ENCODE measurements at places on chromosomes 2 and 18. TPM values are rescaled to one million over a fixed set of nuclear protein-coding genes. Genes with fewer than 3 reads are reported as not detected.

- H3K4me1 ChIP-seq, result no peaks in the 10 kb centered on the region
- no peaks in the 10 kb centered on the region for H3K27me3 ChIP-seq
- DNase-seq, result no peak
- H3K36me3 ChIP-seq, result no peaks in the 10 kb centered on the region
These were observed 139.3 kb upstream of the EPAS1 start for GRCh38 chr2:46157966-46158310.

DNA sequence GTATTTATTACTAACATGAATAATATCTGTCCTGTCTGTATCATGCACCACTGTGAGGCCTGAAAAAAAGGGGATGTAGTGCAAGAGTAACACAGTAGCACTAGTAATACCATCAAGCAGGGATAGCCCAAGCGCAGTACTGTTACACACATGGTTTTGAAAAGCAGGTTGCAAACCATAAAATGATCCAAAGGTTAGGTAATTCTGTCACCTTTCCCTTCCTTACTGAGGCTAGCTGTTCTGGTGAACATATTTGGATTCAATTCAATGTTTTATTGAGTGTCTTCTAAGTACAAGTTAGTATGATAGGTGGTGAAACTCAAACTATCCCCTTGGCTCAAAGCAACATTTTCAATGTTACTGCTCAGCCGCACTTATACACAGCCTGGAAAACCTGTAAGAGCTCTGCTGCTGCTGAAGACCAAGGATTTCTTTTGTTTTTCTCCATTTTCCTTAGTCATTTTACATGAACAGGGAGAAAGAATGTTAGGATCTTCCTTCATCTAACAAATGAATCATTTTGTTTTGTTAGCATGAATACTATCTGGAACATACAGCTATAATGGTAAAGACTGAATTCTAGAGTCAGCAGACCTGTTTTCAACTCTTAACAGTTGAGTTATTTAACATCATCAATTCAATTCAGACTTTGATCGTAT is 102.5 kb upstream of the ITPRID2 start:
- no peak for DNase-seq
- H3K4me1 ChIP-seq, result peaks cover 23% of the 10 kb centered on the region
- H3K4me3 ChIP-seq, result no peak overlapping the region
- H3K36me3 ChIP-seq, result peaks cover 3% of the 10 kb centered on the region

GRCh38 chr2:242054881-242055801 is 185.6 kb downstream of the RTP5 start:
- H3K27ac ChIP-seq, result no peak overlapping the region
- no peak for DNase-seq
- H3K4me3 ChIP-seq, result no peak overlapping the region

DNA sequence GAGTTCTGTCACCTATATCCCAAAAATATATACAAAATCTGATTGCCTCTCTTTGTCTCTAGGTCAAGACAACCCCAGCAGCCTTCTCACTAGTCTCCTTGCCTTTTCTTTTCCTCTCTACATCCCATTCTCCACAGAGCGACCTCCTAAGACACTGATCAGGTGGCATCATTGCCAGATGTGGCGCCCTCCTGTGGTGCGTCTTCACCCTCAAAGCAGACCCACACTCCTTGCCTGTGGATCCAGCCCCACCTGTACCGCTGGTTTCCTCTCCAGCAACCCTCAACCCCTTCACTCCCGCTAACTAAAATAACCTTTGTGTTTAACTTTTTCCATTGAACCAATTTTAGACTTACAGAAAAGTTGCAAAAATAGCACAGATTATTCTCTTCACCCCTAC is 273.3 kb downstream of the GLI2 start:
- no peaks in the 10 kb centered on the region for H3K4me1 ChIP-seq
- peak; percentile 29 for DNase-seq
- H3K27ac ChIP-seq, result no peak overlapping the region
- H3K27me3 ChIP-seq, result peaks cover 18% of the 10 kb centered on the region
- no peak overlapping the region for H3K4me3 ChIP-seq

DNA sequence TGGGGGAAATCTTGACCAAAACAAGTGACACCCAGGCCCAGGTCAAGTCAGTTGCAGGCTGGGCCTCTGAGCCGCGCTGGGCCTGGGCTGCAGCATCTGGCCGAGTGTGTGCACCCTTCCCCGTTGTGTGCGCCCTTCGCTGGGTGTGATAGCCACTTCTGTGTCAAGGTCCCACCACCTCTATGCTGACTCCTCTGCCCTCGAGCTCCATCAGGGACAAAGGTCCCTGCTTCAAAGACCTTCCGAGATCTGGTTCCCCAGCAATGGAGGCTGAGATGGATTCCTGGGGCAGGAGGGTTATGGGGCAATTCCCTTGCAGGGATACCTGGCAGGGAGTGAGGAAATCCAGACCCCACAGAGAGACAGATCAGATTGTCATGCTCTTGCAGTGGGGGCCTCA is 93.6 kb downstream of the PIEZO2 start:
- H3K27ac ChIP-seq, result no peak overlapping the region
- DNase-seq, result no peak
- H3K4me3 ChIP-seq, result no peak overlapping the region
- H3K36me3 ChIP-seq, result no peaks in the 10 kb centered on the region

- H3K27ac ChIP-seq, result no peak overlapping the region
- H3K36me3 ChIP-seq, result no peaks in the 10 kb centered on the region
- H3K4me3 ChIP-seq, result no peak overlapping the region
- peaks cover 38% of the 10 kb centered on the region for H3K27me3 ChIP-seq
- no peak for DNase-seq
These were observed 10.4 kb upstream of the NAPG start for GRCh38 chr18:10515456-10515855.

GRCh38 chr2:43018179-43019024 is 208.0 kb downstream of the ZFP36L2 start:
- H3K4me1 ChIP-seq, result no peaks in the 10 kb centered on the region
- no peak overlapping the region for H3K27ac ChIP-seq
- H3K27me3 ChIP-seq, result no peaks in the 10 kb centered on the region
- DNase-seq, result no peak
- H3K4me3 ChIP-seq, result no peak overlapping the region
- H3K36me3 ChIP-seq, result peaks cover 2% of the 10 kb centered on the region

DNA sequence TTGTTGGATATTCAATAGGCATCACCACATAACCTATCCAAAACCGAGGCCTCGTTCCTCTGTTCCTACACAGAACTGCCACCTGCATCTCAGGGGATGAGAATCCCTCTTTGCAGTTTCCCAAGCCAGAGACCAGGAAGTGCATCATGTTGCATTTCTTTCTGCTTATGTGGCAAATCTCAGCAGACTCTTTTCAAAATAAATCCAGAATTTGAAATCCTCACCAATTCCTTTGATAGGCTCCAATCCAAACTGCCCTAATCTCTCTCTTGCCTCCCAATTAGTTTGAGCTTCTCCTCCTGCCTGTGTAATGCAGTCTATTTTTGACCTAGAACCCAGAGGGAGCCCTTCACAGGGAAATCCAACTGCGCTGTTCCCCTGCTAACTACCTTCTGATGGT is 215.5 kb downstream of the RNF144A start:
- no peak overlapping the region for H3K4me3 ChIP-seq
- no peaks in the 10 kb centered on the region for H3K4me1 ChIP-seq
- H3K36me3 ChIP-seq, result no peaks in the 10 kb centered on the region
- H3K27me3 ChIP-seq, result no peaks in the 10 kb centered on the region
- no peak for DNase-seq
- no peak overlapping the region for H3K27ac ChIP-seq

GRCh38 chr2:97737421-97738178 is 24.2 kb downstream of the ZAP70 start:
- H3K36me3 ChIP-seq, result peaks cover 49% of the 10 kb centered on the region
- no peaks in the 10 kb centered on the region for H3K27me3 ChIP-seq
- H3K4me3 ChIP-seq, result no peak overlapping the region
- H3K27ac ChIP-seq, result no peak overlapping the region
- peaks cover 18% of the 10 kb centered on the region for H3K4me1 ChIP-seq

GRCh38 chr2:217901835-217902378 is 100.9 kb downstream of the TNS1 start:
- H3K27me3 ChIP-seq, result peaks cover 17% of the 10 kb centered on the region
- no peak overlapping the region for H3K4me3 ChIP-seq
- no peaks in the 10 kb centered on the region for H3K36me3 ChIP-seq
- no peak for DNase-seq
- no peak overlapping the region for H3K27ac ChIP-seq
- H3K4me1 ChIP-seq, result peaks cover 6% of the 10 kb centered on the region

DNA sequence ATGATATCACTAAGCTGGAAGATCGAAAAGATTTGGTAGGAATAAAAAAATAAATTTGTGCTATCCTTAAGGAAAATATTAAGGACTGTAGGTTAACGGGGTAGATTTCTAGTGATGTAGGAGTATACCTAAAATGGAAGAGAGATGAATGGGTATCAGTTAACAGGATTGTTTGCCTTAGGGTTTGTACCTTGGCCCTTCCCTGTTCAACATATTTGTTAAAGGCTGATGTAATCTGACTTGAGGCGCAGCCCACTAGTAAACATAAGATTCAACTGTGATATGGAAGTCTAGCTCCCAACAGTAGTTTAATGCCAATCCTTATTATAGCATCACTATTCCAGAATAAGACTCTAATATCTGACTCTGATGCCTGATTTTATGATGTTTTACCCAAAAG is 685.2 kb downstream of the DCC start:
- no peaks in the 10 kb centered on the region for H3K36me3 ChIP-seq
- DNase-seq, result no peak
- H3K27ac ChIP-seq, result no peak overlapping the region
- H3K4me3 ChIP-seq, result no peak overlapping the region

GRCh38 chr18:55458456-55459203 is 129.4 kb downstream of the TCF4 start:
- no peaks in the 10 kb centered on the region for H3K4me1 ChIP-seq
- H3K4me3 ChIP-seq, result no peak overlapping the region
- H3K27me3 ChIP-seq, result no peaks in the 10 kb centered on the region
- no peaks in the 10 kb centered on the region for H3K36me3 ChIP-seq
- no peak overlapping the region for H3K27ac ChIP-seq

DNA sequence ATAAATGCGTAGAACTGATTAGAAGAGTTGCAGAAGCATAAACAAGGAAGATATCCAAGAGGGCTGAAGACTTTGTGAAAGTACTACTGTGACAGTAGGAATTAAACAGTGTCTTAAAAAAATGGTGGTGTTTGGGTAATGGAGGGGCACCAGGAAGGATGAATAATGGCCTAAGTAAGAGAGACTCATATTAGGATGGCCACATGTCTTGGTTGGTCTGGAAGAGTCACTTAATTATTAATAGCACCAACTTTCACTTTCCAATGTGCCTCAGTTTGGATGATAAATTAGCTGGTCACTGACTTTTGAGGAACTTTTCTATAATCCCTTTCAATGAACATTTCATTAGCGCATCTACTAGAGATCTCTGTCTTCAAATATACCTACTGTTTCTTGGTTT is 372.2 kb downstream of the NYAP2 start:
- H3K27me3 ChIP-seq, result peaks cover 3% of the 10 kb centered on the region
- no peak for DNase-seq
- H3K4me1 ChIP-seq, result no peaks in the 10 kb centered on the region
- no peak overlapping the region for H3K4me3 ChIP-seq

DNA sequence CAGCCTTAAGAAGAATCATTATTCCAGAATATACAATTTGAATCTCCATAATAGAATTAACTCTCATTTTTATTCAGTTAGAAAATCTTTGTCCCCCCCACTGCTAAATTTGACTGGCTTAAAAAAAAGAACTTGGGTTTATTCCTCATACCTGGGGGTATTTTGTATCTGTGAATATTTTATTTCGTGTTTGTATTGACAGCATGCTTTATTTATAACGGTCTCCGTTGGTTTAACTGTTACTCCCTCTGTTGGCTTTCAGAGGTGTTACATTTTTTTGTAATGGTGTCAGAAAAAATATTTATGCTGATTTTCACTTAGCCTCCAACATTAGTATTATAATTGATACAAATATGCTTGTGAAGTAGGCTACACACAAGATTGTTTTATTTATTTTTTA is 109.1 kb downstream of the HAUS1 start:
- H3K27me3 ChIP-seq, result no peaks in the 10 kb centered on the region
- no peak overlapping the region for H3K4me3 ChIP-seq
- peaks cover 27% of the 10 kb centered on the region for H3K36me3 ChIP-seq
- no peak for DNase-seq
- peaks cover 87% of the 10 kb centered on the region for H3K4me1 ChIP-seq

GRCh38 chr2:71988170-71988569 is 159.5 kb downstream of the CYP26B1 start:
- no peaks in the 10 kb centered on the region for H3K36me3 ChIP-seq
- H3K27ac ChIP-seq, result no peak overlapping the region
- H3K27me3 ChIP-seq, result peaks cover 1% of the 10 kb centered on the region

DNA sequence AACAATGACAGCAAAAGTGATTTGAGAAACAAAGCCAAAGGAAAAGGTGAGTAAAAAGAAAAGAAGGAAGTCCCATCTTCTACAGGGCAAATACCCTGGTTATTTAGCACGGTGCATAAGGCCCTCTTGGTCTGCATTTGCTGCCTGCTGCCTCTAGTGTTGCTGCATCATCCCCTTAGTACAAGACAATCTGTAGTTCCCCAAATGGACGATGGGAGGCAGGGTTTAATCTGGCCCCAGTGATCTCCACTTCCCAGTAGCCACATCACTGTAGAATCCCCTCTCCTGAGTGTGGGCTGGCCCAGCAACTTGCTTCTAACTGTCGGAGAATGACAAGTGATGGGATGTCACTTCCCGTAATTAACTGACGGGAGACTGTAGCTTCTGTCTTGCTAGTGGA is 85.1 kb downstream of the CTAGE1 start:
- H3K36me3 ChIP-seq, result no peaks in the 10 kb centered on the region
- H3K27me3 ChIP-seq, result no peaks in the 10 kb centered on the region
- H3K4me3 ChIP-seq, result no peak overlapping the region
- no peak for DNase-seq
- no peak overlapping the region for H3K27ac ChIP-seq

GRCh38 chr2:20982861-20983260 is 61.0 kb downstream of the APOB start:
- peaks cover 5% of the 10 kb centered on the region for H3K27me3 ChIP-seq
- H3K4me1 ChIP-seq, result no peaks in the 10 kb centered on the region
- no peak overlapping the region for H3K4me3 ChIP-seq
- H3K36me3 ChIP-seq, result no peaks in the 10 kb centered on the region
- DNase-seq, result no peak
- no peak overlapping the region for H3K27ac ChIP-seq

GRCh38 chr2:70089220-70089982 is 2.1 kb downstream of the PCBP1 start:
- H3K27me3 ChIP-seq, result no peaks in the 10 kb centered on the region
- peaks cover 50% of the 10 kb centered on the region for H3K36me3 ChIP-seq
- peak overlapping the region; percentile 100 for H3K4me3 ChIP-seq
- peak overlapping the region; percentile 100 for H3K27ac ChIP-seq
- DNase-seq, result peak; percentile 70
- peaks cover 47% of the 10 kb centered on the region for H3K4me1 ChIP-seq

- H3K4me1 ChIP-seq, result no peaks in the 10 kb centered on the region
- no peaks in the 10 kb centered on the region for H3K36me3 ChIP-seq
- no peak overlapping the region for H3K27ac ChIP-seq
These were observed 215.3 kb upstream of the SESTD1 start for GRCh38 chr2:179479947-179480346.

The HIBCH gene
- total RNA-seq, result 23.1 TPM

The IL1F10 gene
- not detected for total RNA-seq

The UNC80 gene
- not detected for total RNA-seq

The DSG3 gene
- total RNA-seq, result not detected

The ZSWIM2 gene
- total RNA-seq, result not detected

The LIPG gene
- 0.79 TPM for total RNA-seq

The AP1S3 gene
- total RNA-seq, result 10.1 TPM

Measured in activated CD4-positive, alpha-beta T cell treated with anti-CD3 and anti-CD28 coated beads for 36 hours (primary cell).